Calu3 (cell line): ENCODE measurements at places on chromosomes 1 and 21.

DNA sequence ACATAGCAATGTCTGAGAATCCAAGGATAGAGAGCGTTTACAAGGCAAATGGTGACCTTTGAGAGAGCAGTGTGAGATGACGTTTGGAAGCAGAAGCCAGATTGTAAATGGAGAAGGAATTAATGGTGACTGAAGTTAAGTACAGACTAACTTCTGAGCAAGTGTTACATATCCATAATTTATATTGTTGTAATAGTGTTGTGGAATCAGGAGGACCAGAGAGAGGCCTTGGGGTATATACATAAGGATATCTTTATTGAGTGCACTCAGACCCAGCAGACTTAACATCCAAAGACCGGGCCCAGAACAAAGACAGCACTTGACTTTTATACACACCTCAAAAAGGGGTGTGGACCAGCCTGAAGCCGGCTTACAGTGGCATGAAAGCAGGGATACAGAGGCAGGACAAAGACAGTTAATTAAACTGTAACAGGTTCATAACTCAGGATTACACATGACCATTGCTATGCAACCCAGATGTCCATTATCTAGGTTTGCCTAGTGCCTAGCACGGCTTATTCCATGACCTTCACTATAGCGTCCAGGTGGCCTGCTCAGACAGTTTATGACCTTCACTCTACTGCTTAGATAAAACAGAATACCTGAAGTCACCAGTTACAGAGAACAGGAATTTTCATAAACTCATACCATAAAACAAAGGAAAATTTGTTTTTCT is 2.7 kb upstream of the MGST3 start:
- no peak for DNase-seq

GRCh38 chr1:178263341-178263740 is 169.4 kb downstream of the RASAL2 start:
- no peak for DNase-seq

DNA sequence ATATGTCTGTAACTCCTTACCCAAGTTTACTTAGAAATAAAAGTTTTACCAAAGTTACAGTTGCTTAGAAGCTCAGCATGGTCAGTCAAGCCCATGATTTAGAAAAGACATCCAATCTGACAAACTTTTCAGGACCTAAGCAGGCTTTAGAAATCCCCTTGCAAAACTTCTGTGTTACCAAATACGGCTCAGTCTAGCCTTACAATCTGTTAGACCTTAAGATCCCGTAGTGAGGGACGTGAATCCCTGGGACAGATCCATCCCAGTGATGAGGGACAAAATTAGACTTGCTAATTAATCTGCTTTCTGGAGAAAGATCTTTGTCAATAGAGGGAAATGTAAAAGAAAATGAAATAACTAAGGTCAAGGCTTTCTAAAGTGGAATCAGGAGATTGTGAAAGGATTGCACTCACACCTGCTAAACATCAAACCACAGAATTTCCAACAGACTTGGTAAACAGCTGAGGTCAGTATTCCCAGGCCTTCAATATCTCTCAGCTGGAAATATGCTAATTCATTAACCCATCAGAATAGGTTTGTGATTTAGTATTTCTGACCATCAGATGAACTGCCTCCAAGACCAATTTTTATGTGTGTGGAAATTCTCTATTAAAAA is 375.3 kb downstream of the DUSP10 start:
- no peak for DNase-seq

DNA sequence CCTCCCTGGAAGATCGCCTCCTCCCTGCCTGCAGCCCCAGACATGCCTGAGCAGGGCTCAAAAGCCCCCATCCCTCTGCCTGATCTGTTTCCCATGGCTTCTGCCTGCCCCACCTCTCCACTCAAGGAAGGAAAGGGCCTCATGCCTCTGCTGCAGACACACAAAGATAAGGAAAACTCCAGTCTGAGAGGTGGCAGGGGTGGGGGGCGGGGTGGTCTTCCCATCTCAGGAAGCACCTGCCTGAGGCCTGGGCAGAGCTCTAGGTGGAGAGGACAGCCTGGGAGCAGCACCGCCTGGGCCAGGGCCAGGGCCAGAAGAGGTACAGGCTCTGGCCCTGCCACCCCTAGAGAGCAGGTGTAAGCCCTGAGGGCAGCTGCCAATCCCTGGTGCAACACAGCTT is 4.1 kb upstream of the GJB3 start:
- no peak for DNase-seq

DNA sequence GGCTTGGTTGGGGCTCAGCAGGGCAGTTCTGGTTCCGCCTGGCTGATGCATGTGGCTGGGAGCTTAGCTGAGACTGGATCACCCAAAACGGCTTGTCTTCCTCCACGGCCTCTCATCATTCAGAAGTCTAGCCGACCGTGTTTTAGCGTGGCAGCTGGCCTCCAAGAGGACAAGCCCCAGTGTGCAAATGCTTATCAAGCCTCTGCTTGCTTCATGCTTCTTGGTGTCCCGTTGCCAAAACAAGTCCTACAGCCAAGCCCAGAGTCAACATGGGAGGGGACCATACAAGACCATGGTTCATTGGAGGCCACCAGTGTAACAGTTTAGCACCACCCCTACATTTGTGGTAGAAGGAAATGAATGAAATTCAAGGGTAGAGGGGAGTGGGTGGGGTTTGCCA is 10.5 kb upstream of the KDF1 start:
- DNase-seq, result peak; percentile 40

GRCh38 chr1:14794906-14795305 is 196.4 kb downstream of the KAZN start:
- no peak for DNase-seq
